ENCODE measurements at places on chromosomes 2 and 18.

DNA sequence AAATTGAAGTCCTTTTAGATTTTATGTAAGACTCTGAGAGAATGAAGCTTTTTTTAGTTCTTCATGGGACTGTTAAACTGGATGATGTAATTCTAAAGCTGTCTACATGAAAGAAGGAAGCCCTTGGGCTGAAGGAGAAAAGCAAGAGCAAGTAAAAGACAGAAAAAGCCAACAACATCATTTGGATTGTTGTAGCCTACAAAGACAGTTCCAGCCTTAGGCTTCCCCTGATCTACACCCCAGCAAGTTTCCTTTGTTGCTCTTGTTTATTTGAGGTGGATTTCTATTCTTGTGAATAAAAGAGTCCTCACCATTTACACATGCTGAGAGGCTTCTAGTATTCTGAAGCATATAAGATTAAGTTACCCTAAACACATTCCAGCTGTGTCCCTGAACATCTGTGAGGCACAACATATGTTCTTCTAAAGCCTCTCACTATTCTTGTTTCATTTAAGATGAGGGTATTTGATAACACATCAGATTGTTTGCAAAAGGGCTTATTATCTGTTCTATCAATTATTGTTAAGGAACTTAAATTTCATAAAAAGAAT is 377.8 kb downstream of the LNPK start:
- DNase-seq = no peak

DNA sequence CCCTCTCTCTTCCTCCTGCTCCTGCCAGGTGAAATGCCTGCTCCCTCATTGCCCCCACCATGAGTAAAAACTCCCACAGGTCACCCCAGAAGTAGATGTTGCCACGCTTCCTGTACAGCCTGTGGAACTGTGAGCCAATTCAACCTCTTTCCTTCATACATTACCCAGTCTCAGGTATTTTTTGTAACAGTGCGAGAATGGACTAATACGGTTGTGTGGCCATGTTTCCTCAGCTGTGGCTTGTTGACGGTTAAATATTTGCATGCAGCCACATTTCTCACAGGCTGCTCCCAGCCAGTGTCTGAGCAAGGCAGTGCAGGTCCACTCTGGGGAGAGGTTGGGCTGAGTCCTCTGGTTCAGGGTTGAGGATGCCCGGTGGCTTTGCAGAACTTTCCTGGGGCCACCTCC is 27.8 kb upstream of the COPS8 start:
- no peak for DNase-seq

DNA sequence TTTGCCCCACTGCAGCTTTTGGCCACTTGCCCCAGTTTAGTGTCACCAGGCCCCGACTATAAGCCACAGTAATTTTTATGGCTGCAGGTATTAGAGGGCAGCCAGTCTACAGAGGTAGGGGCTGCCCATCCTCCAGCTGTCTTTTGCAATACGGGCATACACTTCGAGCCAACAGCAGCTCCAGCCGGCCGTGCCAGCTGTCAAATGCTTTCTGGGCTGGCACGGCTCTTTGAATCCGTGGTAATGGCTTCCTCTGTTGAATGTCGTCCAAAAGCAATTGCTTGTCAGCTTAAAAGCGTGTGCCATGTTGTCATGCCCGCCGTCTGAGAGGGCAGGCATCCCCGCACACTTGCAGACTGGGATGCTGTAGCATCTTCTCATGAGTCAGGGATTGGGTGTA is 41.3 kb downstream of the BCL2L11 start:
- DNase-seq = no peak

- no peak for DNase-seq
Measured at GRCh38 chr18:48219037-48219809, 190.0 kb downstream of the ZBTB7C start.

GRCh38 chr2:174078275-174078674 is 113.1 kb upstream of the SP3 start:
- DNase-seq = peak; percentile 34

Measured in fibroblast of mammary gland (primary cell).